ENCODE measurements at places on chromosomes 13 and 19.

- peak; percentile 92 for DNase-seq
Measured at GRCh38 chr19:43474986-43475705, 9.7 kb upstream of the LYPD3 start.

DNA sequence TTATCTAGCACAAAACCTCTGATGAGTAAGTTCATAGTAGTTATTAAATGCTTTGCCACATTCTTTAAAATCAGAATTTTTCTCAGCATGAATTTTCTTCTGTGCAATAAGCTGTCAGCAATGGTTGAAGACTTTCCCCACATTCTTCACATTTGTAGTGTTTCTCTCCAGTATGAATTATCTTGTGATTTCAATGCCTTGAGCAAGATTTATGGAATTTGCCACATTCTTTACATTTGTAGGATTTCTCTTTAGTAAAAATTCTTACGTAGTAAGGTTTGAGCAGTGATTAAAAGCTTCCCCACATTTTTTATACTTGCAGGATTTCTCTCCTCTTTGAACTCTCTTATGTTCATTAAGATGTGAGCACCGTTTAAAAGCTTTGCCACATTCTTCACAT, 33.6 kb downstream of the ZNF682 start:
- DNase-seq: no peak

GRCh38 chr19:11321191-11322126, 18.0 kb downstream of the RAB3D start:
- no peak for DNase-seq

DNA sequence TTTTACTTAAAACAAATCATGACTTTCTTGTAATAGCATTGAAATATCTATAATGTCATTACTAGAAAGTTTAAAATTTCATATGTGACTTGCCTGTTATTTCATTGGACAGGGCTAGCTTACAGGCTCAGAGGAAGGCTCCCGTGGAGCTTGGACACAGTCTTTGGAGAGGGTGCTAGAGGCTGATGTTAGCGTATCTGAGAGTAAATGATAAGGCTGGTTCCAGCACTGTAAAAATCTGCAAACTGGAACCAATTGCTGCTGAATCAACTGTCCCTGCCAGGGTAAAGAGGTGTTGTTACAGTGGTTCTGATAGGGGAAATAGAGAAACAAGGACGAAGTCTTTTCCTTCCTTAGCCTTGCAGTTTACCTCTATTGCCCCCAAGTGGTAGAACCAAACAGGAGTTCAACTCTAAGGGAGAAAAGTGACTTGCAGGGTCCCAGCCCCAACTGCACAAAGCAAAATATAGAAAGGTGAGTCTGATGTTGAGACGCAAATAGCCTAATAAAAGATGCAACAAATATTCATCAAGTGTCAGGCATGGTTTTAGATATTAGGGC, 901.7 kb downstream of the DIAPH3 start:
- peak; percentile 60 for DNase-seq

DNA sequence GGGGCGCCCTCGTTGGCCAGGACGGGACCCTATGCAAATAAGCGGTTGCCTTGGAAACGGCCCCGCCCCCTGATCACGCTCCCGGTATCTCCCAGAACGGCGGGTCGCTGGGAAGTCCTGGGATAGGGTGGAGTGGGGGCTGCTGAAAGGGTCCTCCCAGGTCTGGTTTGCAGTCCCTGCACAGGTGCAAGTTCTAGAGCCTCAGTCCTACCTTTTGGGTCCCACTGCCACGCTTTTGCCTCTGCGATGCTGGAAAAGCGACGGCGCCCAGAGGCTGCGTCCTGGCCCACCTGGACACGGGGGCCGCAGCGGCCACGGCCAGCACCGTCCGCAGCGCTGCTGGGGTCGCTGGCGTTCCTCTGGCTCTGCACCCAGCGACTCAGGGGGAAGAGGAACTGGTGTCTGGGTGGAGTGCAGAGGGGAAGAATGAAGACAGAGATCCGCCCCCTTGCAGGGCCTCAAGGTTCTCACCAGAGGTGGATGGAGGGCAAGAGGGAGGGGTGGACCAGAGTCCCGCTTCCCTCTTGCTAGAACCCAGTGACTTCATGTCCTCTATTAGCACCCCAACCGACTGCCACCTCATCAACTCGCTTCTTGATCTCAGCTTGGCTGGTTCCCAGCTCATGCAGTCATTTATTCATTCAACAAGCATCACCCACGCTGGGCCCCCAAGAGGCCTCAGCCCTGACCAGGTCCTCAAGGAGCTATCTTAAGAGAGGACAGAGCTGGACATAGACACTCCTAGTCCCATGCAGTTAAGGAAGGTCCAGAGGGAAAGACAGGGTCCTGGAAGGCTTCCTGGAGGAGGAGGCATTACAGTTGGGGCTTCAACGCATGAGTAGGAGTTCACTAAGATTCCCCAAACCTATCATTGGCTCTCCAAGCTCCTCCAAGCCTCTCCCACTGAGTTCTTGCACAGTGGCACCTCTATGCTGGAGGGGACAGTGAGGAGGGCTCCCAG, at the start of gene LRRC25:
LRRC25 (minus strand) TSS at position 381 of the 961 bp plus-strand sequence. CDS start 659 bp downstream, outside the sequence.
- peak; percentile 56 for DNase-seq

DNA sequence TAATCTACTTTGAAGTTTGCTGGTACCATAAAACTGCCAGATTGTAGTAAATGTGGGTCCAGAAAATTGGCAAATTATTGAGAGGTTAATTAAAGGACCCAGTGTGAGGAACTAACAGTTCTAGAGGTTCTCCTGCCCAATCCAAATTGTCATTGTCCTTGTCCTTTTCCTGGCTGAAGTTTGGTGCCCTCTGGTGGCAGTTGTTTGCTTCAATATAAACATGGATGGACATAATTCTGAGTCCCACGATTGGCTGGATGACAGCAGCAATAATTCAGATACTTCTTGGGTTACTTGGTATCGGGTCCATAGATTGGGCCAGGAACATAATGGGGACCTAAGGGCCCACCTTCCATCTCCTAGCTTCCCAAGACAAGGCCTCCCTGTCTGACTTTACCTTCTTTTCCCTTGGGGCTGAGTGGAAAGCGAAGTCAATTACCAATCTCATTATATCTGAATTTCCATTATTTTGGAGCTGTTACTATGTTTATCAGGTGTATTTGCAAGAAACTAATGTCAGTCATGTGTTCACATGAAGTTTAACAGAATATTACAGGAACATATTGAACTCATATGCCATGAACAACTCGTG, 33.8 kb upstream of the GARRE1 start:
- DNase-seq: peak; percentile 47

DNA sequence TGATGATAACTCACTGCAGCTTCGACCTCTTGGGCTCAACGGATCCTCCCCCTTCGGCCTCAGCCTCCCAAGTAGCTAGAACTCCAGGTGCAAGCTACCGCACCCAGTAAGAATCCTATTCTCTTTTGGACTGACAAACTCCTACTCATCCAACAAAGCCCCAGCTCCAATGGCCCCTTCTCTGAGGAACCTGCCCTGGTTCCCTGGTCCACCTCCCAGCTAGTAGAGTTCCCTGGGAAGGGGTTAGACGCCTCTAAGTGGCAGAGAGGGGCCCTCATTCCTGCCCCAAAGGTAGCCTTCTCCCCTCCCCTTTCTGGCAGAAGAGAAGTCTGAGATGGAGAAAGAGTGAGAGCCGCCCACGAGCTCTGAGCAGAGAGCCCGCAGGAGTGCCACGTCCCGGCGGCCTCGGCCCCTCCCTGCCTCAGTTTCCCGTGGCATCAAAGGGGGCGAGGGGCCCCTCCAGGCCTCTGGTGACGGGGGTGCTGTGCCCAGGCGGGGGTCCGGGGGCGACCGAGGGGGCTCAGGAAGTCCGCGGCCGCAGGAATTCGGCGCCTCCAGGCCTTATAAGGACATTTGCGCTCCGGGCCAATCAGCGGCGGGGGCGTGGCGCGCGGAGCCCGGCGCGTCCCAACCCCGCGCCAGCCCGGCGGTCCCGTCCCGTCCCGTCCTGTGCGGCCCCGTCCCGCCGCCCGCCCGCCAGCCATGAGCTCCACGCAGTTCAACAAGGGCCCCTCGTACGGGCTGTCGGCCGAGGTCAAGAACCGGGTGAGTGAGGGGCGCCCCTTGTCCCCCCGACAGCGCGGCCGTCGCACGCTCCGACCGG, at the start of gene CNN2:
CNN2 (plus strand) TSS at position 649 of the 823 bp plus-strand sequence; CDS start at position 703, 54 bp downstream.
- DNase-seq: peak; percentile 92

DNA sequence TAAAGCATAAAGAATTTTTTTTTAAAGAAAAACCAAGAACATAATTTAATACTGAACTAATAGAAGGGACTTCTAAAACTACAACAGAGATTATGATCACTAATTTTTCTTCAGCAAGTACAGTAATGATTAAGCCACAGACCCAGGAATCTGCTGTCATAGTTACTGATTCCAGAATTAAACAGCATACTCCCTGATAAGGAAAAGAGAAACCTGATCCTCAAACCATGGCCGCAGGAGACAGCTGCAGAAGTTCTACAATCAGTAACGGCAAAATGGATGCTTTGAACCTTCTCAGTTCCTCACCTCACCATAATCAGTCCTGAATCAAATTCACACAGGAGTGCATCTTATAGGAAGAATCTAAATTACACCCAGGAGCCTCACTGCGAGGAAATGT, 939.0 kb upstream of the SLITRK1 start:
- no peak for DNase-seq

DNA sequence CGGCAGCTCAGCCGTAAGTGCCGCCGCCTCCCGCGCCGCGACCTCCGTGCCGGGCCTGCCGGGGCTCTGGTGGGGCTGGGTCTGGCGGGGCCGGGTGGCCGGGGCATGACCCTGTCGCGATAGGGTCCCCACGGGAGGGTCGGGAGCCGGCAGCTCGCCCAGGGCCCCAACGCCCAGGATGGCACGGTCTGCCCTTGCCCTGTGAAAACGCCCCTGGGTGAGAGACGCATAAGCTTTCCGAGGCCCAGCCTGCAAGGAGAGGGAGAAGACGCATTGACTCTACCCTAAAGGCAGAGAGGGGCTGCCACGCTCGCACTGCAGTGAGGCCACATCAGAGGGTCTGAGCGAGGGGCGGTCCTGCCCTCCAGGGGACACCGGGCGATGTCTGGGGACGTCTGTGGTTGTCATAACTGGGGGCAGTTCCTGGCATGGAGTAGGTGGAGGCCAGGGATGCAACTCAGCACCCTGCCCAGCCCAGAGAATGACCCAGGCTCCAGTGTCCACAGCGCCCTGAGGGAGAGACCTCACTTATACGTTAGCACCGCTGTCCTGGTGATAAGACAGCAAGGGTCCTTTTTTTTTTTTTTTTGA, 539 bp downstream of the ZNF554 start:
- DNase-seq: peak; percentile 32

DNA sequence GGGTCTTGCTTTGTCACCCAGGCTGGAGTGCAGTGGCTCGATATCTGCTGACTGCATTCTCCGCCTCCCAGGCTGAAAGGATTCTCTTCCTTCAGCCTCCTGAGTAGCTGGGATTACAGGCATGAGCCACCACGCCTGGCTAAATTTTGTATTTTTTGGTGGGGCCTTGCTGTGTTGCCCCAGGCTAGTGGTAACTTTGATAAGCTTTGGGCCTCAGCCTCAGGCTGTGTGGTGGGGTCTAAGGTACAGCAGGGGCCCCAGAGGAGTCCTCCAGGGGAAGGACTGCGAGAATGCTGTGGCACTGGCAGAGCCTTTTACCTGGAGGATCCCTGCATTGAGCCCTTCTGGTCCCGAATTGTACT, 7.2 kb downstream of the DOT1L start:
- no peak for DNase-seq

DNA sequence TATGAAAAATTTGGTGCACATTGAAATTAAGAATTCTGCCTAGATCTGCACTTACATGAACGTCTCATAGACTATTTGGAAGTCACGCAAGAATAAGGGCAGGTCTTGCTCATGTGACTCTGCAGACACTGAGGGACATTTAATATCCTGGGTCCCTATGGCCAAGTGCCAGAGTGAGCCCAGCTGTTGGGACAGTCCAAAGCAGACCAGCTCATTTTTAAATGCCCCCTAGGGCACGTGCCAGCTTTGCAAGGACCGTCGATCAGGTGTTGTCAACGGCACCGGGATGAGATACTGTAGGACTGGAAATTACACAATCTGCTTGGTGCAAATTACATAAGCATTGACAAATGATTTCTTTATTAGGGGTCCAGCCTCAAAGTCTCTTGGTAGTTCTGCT, 293.6 kb downstream of the TEX29 start:
- no peak for DNase-seq

GRCh38 chr19:40592170-40592569, 9.0 kb upstream of the LTBP4 start:
- no peak for DNase-seq

- DNase-seq: no peak
Measured at GRCh38 chr19:55453511-55454260, 7.8 kb downstream of the ISOC2 start.

DNA sequence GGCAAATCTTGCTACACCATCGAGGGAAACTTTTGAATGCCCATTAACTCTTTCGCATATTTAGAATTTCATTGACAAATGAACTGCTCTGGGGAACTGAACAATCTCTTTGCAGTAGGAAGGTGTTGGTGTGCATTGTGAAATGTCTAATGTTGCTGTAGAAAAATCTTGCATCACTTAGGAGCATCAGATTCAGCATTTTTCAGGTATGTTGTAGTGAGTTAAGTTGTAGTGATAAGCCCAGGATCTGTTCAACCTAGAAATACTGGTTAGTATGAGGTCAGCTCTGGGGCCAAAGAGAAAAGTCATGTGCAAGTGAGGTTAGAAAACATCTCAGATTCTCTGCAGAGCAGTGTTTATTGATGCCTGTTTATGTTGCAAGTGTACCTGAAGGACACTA, 4.1 kb downstream of the FRY start:
- DNase-seq: no peak

DNA sequence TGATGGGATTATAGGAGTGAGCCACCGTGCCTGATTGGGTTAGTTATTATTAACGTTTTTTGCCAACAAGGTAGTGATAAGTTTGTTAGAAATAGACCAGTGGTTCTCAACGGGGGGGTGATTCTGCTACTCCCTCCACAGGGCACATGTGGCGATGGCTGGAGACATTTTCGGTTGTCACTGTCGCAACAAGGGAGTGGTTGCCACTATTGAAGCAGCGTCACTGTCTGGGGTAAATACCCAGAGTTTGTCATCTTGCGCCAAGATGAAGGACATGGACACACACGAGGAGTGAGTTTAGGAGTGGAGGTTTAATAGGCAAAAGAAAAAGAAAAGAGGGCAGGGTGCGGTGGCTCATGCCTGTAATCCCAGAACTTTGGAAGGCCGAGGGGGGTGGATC, 18.9 kb downstream of the ADGRE3 start:
- no peak for DNase-seq

DNA sequence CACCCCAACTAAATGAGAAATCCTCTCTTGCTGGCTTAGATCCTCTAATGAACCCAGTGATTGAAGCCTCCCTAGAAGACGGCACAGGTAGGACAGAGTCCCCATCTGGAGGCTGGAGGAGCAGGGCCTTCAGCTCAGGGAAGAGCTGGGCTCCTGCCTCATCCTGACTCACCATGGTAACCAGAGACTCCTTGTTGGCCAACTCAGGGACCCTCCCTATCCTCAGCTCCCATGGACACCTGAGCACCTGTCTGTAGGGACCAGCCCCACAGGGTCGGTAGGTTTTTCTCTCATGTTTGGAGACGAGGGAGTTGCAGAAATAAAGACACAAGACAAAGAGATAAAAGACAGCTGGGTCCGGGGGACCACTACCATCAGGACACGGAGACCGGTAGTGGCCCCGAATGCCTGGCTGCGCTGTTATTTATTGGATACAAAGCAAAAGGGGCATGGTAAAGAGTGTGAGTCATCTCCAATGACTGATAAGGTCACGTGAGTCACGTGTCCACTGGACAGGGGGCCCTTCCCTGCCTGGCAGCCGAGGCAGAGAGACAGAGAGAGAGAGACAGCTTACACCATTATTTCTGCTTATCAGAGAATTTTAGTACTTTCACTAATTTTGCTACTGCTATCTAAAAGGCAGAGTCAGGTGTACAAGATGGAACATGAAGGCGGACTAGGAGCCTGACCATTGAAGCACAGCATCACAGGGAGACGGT, 26.6 kb downstream of the SIGLEC7 start:
- DNase-seq: no peak

GRCh38 chr19:30712431-30713337, 340.5 kb downstream of the ZNF536 start:
- DNase-seq: no peak

Measured in lung (tissue), 17 donors.